Activated CD4-positive, alpha-beta T cell treated with anti-CD3 and anti-CD28 coated beads, Interleukin-2, amount 50 U/mL, for 48 hours (primary cell): ENCODE measurements at places on chromosomes 5 and 9.

DNA sequence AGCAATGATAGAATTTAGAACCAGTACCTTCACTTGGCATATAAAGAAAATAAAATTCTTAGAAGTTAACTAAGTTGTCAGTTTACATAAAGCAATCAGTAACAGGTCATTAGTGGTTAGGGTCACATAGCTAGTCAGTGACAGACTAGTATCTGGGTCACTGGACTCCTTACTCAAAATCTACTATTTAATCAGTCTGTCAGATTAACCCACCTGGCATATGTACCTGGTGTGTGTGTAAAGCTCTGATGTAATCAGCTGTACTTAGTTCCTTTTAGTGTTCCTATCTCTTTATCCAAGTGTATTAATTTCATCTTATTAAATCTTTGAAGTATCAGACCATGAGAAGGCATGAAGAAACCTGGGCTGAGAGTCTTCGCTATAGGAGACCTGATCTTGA, 7.3 kb downstream of the CEP78 start:
- no peak for DNase-seq

- DNase-seq: peak; percentile 43
Observed at GRCh38 chr9:110143950-110144545, 63.9 kb downstream of the C9orf152 start.

DNA sequence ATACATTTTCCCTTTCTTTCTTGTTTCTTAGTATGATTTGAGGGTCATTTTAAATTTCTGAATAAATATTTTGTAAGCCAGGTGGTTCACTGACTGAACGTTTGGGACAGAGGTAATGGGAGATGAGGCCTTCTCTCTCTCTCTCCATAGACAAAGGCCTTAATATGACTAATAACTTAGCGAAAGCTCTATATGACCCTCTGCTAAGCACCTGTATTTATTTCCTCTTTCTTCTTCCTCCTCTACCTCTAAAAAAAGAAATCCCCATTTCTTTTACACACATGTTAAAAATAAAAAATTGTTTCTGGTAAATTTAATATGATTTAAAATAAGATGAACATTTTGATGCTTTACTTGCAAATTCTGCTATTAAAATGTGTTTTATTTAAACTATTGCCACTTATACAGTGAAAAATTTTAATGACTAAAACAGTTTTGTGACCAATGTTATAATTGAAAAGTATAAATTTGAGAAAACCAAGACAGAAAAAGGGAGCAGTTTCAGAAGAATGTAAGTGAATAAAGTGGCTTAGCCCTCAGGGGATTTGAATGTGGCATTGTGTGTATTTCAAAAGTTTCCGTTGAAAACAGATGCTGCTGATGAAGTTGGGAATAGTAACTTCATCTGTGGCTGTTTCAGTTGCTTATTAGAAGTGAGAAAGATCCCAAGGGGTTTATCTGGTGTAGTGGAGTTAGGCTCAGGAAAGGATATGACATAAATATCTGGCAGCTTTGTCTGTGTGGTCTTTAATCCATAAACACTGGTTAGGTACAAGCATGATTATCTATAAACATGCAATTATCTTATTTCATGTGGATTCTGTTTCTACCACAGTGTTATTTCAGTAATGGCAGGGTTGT, 128.6 kb upstream of the GRHPR start:
- no peak for DNase-seq

- no peak for DNase-seq
Observed at GRCh38 chr5:149881874-149882273, 62.7 kb downstream of the PDE6A start.

GRCh38 chr5:115452536-115453235, 91.9 kb downstream of the FEM1C start:
- DNase-seq: no peak

DNA sequence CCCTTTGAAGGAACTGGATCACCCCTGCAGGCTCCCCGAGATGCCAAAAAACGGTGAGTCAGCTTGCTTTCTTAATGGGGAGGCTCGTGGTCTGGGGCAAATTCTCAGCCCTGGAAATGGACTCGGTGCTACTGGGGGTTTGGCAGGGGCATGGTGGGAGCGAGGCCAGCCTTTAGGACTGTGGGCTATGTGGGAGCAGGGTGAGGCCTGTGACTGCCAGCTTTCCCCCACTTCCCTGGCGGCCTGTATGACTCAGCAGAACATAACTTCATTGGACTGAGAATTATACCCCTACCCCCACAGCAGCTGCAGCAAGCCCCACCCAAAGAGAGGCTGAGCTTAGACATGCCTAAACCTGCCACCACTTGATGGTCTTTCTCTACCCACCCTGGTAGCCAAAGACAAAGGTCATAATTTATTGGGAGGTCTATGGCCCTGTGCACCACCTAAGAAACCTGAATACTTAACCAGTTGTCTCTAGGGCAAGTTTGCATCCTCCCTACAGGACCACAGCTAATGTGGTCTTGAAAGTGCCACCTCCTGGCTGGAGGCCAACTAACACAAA, 325.3 kb downstream of the TLE1 start:
- no peak for DNase-seq

DNA sequence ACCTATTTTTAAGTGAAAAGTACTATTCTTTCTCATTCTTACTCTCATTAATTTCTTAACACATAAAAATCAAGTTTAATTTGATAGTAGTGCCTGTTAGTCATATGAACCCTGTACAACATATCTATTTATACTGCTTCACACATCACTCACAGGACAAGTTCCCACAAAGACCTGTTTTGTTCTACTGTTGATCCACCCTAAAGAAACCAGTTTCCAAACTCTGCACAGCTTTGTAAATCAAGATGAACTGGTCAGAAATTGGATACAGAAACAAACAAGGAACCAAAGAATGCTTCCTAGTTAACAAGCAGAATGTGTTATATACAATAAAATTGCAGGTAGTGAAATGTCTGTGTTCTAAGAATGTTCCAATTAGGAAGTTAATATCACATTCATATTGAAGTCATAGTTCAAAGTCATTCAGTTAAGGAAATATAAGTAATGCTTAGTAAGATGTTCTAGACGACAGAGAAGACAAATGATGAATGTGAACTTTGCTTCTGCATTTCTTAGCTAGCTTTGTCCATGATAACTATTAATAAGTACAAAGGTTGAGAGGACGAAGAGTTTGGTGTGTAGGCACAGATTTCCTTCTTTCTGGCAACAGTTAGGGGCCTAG, 33.4 kb downstream of the C9orf85 start:
- no peak for DNase-seq

GRCh38 chr5:136276946-136277345, 84.0 kb upstream of the SMIM32 start:
- DNase-seq: no peak

DNA sequence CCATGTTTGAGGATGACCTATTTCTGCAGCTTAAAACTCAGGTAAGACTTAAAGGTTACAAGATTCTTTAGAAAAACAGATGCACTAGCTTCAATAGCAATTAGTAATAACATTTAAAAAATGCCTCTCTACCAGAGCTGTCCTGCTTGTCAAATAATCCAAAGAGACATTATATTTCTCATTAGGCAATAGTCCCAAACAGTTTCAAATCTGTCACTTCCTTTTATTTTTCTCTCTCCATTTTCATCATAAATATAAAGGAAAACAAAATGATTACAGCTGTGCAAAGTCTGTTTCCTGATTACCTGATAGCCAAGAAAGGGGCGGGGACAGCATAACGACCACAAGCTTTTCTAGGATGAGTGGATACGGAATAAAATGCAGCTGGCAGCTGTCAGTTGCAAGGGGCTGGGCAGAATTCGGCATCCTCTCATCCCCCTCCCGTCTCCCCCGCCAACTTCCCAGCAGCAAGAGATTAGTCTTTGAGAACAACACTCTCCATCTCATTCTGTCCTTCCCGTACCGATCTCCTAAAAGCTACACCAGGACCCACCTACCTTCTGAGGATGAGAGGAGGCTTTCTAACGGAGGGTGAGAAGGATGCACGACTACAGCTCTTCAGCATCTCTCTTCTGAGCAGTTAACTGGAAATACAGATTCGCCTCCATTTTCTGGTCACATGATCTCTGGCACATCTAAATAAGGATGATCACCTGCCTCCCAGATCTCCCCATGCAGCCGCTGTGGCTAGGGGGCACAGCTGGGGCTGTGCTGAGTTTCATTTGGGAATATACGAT, 72.5 kb upstream of the PCA3 start:
- no peak for DNase-seq
